ENCODE measurements at places on chromosomes 3 and 15.

DNA sequence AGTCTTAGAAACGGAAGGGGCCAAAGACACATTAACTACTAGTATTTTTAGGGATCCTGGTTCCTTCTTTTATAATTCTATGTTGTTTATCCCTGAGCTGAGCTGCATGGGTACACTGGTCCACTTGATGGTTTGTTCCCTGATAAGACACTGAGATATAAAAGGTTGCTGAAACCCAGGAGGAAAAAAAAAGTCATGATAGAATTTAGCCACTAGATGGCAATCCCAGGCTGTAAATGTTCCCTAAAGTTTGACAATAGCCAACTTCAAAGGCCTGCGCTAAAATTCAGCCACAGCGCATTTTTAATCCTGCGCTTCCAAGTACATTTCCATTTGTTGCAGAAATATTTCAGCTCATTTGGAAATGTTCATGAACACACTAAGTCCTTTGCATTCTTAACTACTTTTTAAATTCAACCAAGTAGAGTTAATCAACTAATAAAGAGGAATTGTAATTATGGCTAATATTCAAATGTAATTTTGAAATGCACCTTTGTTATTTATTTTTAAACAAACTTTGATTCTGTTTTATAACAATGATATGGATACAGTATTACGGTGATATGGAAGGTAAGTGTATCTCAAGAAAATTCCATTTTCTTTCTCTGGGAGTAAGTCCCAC lies 249.3 kb upstream of the FEZF2 start:
- no peak for DNase-seq

- no peak for DNase-seq
Observed at GRCh38 chr15:69298697-69299441, at the start of gene PAQR5. Gene PAQR5, plus strand, starts transcription at chr15:69298912. Its CDS starts 61,169 bp downstream, at chr15:69360081.

DNA sequence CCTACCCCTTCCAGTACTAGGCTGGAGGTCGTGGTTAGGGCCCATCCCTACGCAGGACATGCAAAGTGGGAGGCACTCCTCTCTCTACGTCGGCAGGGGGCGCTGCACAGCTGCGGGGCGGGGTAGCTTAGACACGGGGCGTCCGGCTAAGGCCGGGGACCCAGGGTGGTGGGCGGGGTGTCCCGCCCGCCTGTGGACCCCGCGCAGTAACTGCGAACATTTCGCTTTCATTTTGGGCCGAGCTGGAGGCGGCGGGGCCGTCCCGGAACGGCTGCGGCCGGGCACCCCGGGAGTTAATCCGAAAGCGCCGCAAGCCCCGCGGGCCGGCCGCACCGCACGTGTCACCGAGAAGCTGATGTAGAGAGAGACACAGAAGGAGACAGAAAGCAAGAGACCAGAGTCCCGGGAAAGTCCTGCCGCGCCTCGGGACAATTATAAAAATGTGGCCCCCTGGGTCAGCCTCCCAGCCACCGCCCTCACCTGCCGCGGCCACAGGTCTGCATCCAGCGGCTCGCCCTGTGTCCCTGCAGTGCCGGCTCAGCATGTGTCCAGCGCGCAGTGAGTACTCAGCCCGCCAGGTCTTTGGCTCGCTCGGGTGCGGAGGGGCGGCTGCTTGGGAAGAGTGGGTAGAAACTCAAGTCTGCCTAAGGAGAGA lies at the start of gene IL12A:
TSS of gene IL12A (plus strand) at position 219 of the 655 bp plus-strand sequence.
- DNase-seq = peak; percentile 86

- no peak for DNase-seq
Observed at GRCh38 chr3:150747886-150748683, 14.9 kb downstream of the SIAH2 start.

DNA sequence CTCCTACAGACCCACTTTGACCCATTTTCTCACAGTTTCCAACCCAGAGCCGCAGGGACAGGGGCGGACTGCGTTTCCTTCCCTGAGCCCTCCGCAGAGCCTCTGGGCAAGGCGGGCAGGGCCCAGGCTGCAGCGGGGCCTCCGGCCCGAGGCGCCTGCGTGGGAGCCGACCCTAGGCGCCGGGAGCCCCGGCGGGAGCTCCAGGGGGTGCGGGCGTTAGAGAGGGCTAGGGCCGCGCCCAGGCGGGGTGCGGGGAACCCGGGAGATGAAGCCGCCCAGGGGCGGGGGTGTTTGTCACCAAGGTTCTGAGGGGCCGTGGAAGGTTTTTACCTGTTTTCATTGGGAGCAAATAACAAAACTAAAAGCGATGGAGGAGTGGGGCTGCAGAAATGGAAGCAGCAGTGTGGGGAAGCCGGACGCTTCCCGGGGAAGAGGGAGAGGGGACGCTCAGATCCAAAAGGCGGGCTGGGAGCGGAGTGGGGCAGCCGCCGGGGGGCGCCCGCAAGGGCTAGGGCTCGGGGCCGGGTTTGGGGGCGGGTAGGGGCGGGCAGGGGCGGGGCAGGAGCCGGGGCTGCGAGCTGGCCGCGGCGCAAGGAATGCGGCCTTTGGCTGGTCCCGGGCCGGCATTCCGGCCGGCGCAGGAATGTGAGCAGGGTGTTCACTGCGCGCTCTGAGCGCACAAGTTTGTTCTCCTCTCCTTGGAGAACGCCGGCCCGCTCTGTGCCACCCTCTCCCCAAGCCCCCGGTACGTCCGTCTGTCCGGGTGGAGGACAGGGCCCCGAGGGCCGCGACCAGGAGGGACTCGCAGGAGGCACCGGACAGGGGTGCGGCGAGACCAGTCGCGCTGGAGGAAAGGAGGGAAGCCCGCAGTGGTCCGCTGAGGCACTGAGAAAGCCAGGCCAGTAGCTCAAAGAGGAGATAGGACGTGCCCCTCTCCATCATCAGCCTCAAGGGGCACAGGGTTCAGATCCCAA lies 61.1 kb downstream of the AMOTL2 start:
- no peak for DNase-seq

DNA sequence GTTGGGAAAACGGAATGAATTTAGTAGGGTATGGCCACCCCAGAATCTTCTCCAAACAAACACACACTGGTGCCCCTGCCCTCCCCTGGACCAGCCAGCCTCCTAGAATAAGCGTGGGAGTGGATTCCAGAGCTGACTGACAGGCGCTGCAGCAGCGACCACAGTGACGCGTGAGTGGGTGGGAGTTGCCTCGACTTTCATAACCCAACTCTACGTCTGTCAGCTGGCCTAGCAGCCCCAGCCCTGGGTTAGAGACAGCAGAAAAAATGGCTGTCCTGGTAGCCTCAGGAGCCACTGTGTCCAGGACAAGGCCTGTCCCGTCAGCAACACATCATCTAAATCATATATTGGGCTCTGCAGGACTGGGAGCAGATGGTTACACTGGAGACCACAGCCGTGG lies 10.0 kb downstream of the PLA2G4B start:
- no peak for DNase-seq

DNA sequence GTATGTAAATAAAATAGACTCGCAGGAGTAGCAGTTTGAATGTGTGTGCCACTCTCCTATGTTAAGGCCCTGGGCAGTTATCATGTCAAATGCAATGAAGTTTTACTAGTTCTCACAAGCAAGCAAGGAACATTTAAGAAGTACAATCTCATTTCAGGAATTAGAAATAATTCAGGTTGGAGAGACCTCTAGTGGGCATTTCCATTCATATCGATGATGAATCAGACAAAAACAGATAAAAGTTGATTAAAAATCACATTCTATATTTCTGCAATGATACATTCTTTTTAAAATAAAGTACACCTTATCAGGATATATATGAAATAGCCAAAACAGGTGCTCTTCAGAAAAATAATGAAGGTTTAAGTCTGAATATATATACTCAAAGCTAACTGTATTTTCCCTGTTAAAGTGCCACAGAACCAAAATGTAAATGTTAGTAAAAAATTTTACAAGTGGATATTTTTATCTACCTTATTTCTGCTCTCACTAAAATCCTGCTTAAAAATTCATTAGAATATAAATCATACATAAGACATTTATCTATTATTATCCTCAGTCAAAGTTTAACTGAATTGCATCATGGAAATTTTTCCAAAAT lies 492.4 kb upstream of the FRG2C start:
- DNase-seq = no peak

All from activated gamma-delta T cell treated with Interleukin-2 at 50 U/mL for 16 hours (primary cell).